ENCODE measurements at places on chromosomes 2 and 18.

DNA sequence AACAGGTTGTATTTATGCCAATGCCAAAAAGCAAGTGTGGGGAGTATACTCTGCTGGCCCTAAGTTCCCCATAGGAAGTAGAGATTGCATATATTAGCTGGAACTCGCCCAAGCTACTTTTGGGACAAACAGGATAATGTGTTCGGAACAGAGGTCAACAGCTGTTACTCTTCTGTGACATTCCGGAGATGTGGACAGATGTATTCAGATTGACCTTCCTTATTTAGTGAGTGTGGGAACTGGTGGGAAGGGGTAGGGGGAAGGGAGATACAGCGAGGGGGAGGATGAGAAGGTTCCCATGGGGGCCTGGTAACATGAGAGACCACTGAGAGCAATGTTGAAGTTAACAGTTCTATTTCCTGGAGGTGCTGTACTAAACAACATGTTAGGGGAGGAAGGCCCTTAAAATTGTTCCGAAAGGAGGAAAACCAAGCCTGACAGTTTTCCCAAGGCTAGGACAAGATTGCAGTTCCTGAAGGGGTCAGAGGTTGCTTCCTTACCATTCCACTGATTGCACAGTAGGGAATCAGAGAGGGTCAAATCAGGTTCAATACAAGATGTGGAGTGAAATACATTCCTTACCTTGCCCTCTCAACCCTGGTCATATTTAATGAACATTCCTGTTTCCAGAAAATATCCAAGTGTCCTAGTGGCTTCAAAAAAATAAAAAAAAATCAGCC is 14.3 kb upstream of the CD28 start:
- DNase-seq = no peak

DNA sequence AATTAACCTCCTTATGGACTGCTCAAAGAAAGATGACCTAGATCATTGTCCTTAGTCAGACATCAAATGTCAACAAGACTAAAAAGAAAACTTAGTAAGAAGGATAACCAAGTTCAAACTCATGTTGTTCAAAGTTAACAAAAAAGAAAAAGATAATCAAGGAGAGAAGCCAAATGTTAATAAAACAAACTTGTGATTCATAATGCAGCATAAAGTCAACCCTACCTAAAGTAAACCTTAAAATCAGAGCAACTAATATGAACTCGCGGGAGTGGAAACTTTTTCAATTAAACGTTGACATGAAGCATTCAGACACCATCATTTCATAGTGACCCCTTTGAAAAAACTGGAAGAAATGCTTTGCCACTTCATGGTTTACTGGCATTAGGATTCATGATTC is 52.9 kb downstream of the DNER start:
- no peak for DNase-seq

GRCh38 chr2:12032398-12032797 is 286.0 kb downstream of the LPIN1 start:
- no peak for DNase-seq

GRCh38 chr2:187232749-187233148 is 215.3 kb downstream of the CALCRL start:
- DNase-seq = no peak

DNA sequence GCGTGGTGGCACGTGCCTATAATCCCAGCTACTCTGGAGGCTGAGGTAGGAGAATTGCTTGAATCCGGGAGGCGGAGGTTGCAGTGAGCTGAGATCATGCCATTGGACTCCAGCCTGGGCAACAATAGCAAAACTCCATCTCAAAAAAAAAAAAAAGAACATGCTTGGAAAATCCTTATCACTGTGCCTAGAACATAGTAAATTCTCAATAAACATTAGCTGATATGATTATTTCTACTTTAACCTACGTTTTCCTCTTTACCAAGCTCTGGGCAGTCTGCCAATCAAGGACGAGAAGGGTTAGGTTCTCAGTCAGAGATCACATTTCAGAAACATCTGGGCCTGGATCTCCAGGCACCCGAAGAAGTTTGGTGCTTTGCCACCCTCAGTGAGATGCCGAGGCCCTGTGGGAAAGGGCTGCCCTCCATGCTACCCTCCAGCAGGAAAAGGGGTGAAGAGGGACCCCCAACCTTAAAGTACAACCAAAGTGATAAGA is 107.7 kb downstream of the BCL11A start:
- DNase-seq = no peak

DNA sequence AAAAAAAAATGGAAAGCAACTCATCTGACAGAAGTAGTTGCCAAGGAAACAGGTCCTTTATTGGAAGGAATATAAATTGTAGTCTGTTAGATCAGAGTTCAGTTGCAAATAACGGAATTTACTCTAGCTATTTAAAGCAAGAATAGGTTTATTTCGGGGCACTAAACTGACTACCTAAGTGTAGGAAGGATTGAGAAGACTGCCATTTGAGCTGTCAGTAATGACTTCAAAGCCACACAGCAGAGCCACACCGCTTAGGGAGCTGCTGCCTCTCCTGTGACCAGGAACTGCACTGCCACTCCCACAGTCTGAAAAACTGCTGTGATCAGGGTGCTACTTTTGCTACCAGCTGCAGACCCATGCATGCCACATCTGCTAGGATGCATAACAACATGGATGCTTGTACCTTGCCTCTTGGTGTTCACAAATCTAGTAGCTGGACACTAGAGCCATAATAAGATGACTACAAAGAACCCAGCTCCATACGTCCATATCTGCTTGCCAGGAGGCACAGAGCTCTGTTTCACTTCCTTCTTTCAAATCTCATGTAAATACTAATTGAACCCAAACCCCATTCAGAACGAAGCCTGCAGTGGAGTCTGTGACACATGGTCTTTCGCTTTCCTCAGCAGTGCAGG is 2.2 kb downstream of the DSG2 start:
- no peak for DNase-seq

- DNase-seq = no peak
Observed at GRCh38 chr2:101569886-101570520, 95.1 kb upstream of the RFX8 start.

DNA sequence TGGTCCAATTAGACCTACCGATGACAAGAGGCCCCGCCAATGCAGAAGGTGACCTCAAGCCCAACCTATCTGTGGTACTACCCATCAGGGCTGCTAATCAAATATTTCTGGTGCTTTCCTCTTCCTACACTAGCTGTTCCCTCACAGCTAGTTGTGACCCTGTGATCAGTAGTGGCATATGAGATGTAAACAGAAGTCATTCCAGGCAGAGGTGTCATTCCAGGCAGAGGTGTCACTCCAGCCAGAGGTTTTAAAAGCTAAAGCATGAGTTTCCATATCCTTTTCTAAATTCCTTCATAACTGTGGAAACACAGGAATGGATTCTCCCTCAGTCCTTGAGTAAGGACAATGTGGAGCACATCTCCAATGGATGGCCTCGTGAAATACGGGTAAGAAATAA is 110.9 kb upstream of the DNAJC10 start:
- DNase-seq = no peak

DNA sequence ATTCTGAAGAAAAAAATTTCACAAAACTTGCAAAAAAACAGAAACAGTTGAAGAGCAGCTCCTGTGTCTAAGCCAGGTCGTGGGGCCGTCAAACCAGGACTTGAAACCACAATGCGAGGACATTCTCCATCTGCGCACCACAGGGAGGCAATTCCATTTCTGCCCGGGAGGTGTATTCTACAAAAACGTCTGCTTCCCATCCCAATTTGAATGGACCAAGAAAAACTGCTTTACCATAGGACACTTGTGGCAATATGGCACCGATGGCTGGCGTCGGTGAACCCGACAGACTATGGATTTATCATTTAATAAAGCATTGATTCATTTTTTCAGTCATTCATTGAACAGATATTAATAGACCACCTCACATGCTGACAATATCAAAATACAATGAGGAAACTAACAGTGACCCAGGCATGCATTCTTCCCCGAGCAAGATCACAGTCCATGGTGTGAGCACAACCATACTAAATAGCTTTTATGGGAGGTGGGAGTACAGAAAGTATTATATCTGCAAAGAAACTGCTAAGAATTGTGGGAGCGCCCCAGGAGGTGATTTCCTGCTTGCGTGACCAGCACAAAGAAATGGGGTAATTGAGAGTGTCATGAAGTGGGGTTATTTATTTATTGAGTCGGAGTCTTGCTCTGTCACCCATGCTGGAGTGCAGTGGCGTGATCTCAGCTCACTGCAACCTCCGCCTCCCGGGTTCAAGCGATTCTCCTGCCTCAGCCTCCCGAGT is 10.5 kb upstream of the ZAP70 start:
- no peak for DNase-seq

Data from GM04504 (cell line).